ENCODE measurements at places on chromosomes 3 and 15. TPM values are rescaled to one million over a fixed set of nuclear protein-coding genes. Genes with fewer than 3 reads are reported as not detected.

GRCh38 chr3:98326945-98327344, 26.7 kb upstream of the OR5K4 start:
- H3K4me1 ChIP-seq, result no peaks in the 10 kb centered on the region
- H3K4me3 ChIP-seq, result no peak overlapping the region
- DNase-seq, result no peak
- no peaks in the 10 kb centered on the region for H3K36me3 ChIP-seq
- no peaks in the 10 kb centered on the region for H3K27me3 ChIP-seq

DNA sequence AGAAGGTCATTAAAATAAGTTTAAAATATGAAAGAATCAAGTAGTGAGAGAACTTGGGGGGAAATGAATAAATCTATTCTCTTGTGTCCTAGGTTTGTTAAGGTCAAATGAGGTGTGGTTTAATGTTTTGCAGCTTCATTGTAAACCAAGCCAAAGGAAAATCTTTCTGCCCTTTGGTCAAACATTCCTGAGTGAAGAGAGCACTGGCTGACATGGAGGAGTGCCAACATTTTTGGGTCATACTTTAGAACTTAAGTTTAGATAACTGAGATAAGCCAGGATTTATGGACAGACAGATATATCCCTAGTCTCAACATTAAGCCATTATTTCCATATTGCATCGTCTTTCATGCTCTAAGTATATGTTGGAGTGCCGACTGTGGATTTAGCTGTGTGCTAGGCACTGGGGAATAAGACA, 66.4 kb downstream of the PTPRG start:
- H3K27ac ChIP-seq, result no peak overlapping the region
- H3K4me3 ChIP-seq, result no peak overlapping the region
- H3K27me3 ChIP-seq, result no peaks in the 10 kb centered on the region
- no peak for DNase-seq

- no peaks in the 10 kb centered on the region for H3K4me1 ChIP-seq
- no peak for DNase-seq
- H3K4me3 ChIP-seq, result no peak overlapping the region
- no peaks in the 10 kb centered on the region for H3K36me3 ChIP-seq
- H3K27ac ChIP-seq, result no peak overlapping the region
Measured at GRCh38 chr3:57059411-57059810, 1.1 kb upstream of the SPATA12 start.

DNA sequence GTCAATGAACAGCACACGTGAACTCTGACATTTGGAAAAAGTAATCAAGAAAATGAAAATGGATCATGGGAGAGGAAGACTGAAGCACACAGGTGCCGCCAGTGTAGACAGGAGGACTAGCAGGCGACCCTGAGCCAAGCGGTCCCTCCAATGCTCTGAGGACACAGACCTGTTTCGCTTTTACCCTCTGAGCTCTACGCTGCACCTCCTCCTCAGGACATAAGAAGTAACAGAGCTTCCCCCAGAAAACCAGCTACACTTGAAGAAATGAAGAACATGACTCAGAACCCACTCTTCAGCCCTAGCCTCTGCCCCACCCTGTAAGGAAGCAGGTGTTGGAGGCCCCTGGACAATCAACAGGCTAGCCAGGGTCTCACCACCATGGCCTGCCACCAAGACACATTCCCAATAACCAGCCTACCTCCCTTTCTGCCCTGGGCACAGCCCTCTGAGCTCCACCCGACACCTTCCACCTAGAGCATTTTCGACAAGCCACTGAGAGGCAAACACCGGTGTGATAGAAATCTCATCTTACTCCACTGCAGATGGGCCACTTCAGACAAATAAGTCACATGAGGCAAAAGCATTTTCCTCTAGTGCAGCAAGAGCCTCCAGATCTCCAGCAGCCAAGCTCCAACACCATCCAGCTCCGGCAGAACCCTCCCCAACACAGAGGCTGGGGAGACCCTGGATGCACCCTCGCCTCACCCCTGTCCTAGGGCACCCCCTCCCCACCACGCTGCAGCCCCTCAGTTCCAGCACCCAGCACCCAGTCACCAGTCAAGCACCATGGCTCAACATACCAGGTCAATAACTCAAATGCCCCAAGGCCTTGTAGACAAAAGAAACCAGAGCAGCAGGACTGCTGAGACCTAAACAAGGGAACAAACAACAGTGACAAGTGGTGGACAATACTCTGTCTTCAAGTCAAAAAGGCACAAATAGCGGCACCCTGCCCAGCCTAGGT, 11.4 kb downstream of the FAM174B start:
- no peak for DNase-seq
- no peaks in the 10 kb centered on the region for H3K27me3 ChIP-seq
- no peak overlapping the region for H3K27ac ChIP-seq
- H3K36me3 ChIP-seq, result no peaks in the 10 kb centered on the region
- no peak overlapping the region for H3K4me3 ChIP-seq

DNA sequence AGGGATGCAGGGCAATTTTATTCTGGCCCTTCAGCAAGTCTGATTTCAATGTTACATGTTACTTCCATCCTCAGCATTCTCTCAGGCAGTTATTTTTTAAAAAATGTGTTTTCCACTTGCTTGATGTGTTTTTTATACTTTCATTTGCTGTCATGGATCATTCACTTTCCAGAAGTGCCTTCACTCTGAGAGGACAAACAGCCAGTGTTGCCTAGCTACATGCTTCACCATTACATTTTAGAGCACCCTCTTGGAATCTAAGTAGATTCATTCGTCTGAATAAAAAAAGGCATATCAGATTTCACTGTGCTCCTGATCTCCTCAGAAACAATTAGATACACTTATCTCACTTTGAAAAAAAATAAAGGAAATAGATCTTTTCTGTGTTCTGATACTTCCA, 93.6 kb upstream of the POU1F1 start:
- no peaks in the 10 kb centered on the region for H3K4me1 ChIP-seq
- H3K36me3 ChIP-seq, result no peaks in the 10 kb centered on the region
- H3K27ac ChIP-seq, result no peak overlapping the region
- H3K27me3 ChIP-seq, result no peaks in the 10 kb centered on the region

DNA sequence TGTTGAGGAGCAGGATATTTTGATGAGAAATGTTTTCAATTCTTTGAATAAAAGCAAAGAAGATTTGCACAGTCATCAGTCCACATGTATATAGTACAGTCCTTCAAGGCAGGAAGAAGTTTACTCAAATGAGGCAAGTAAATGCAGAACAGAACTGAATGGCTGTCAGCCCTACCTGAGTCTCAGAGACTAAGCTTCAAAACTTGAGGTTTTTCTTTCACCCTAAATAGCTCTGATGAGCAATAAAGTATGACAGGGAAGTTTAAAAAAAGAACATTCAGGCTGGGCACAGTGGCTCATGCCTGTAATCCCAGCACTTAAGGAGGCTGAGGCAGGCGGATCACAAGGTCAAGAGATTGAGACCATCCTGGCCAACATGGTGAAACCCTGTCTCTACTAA, 232.5 kb downstream of the SUCLG2 start:
- H3K4me3 ChIP-seq, result no peak overlapping the region
- H3K27me3 ChIP-seq, result no peaks in the 10 kb centered on the region
- H3K27ac ChIP-seq, result no peak overlapping the region
- H3K4me1 ChIP-seq, result no peaks in the 10 kb centered on the region
- no peaks in the 10 kb centered on the region for H3K36me3 ChIP-seq
- no peak for DNase-seq

- no peaks in the 10 kb centered on the region for H3K27me3 ChIP-seq
- H3K4me3 ChIP-seq, result no peak overlapping the region
- DNase-seq, result no peak
- no peaks in the 10 kb centered on the region for H3K4me1 ChIP-seq
Measured at GRCh38 chr3:54121414-54122323, 683 bp upstream of the CACNA2D3 start.

DNA sequence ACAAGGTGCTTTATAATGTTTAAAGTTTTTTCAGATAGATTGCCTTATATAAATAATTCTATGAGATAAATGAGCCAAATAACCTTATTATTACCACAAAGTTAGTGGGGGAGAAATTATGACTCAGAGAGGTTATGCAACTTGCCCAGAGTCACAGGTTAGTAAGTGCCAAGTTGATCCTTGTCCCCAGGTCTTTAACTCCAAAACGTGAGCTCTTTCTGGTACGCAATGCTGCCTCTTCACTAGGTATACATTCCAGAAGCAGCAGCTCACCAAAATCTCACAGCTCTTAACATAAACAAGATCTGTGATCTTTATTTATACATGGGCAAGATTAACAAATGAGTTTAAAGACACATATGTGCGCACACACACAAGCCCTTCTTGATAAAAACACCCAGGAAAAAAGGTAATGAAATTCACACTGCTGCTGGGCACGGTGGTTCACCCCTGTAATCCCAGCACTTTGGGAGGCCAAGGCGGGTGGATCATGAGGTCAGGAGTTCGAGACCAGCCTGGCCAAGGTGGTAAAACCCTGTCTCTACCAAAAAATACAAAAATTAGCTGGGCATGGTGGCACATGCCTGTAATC, 59.8 kb upstream of the NR2F2 start:
- no peak overlapping the region for H3K4me3 ChIP-seq
- H3K4me1 ChIP-seq, result no peaks in the 10 kb centered on the region
- no peak for DNase-seq
- no peaks in the 10 kb centered on the region for H3K27me3 ChIP-seq
- no peak overlapping the region for H3K27ac ChIP-seq

GRCh38 chr3:66593978-66594377, 93.2 kb upstream of the LRIG1 start:
- no peak for DNase-seq
- no peaks in the 10 kb centered on the region for H3K27me3 ChIP-seq
- H3K4me1 ChIP-seq, result no peaks in the 10 kb centered on the region
- no peak overlapping the region for H3K27ac ChIP-seq

- peak; percentile 16 for DNase-seq
- no peaks in the 10 kb centered on the region for H3K36me3 ChIP-seq
- no peaks in the 10 kb centered on the region for H3K27me3 ChIP-seq
- H3K4me3 ChIP-seq, result no peak overlapping the region
- H3K27ac ChIP-seq, result no peak overlapping the region
- no peaks in the 10 kb centered on the region for H3K4me1 ChIP-seq
Measured at GRCh38 chr3:157201648-157202278, 41.8 kb upstream of the CCNL1 start.

CLSTN2 gene
- 0.03 TPM for total RNA-seq

TP63 gene
- not detected for total RNA-seq

IGSF11 gene
- 0.15 TPM for total RNA-seq

EIF2B5 gene
- total RNA-seq, result 87.2 TPM

PARP15 gene
- total RNA-seq, result 70.0 TPM

CPLX3 gene
- not detected for total RNA-seq

GABRB3 gene
- total RNA-seq, result not detected

All from naive thymus-derived CD4-positive, alpha-beta T cell (primary cell).